ENCODE measurements at places on chromosomes 5 and 9. TPM values are rescaled to one million over a fixed set of nuclear protein-coding genes. Genes with fewer than 3 reads are reported as not detected.

DNA sequence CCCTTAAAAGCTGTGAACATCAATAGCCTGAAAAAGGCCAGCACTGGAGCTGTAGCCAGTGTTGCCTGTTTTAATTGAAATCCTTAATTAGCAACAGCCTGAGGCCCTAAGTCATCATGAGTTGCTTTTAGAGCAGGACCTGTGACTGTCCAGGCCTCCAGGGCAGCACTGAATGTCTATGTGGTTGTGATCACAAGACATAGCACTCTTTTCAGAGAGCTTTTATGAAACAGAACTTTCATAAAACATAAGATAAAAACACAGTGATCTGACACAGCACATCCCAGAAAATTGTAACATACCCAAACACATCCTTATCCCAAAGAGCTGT is 85.5 kb upstream of the MYO10 start:
- no peak for DNase-seq

DNA sequence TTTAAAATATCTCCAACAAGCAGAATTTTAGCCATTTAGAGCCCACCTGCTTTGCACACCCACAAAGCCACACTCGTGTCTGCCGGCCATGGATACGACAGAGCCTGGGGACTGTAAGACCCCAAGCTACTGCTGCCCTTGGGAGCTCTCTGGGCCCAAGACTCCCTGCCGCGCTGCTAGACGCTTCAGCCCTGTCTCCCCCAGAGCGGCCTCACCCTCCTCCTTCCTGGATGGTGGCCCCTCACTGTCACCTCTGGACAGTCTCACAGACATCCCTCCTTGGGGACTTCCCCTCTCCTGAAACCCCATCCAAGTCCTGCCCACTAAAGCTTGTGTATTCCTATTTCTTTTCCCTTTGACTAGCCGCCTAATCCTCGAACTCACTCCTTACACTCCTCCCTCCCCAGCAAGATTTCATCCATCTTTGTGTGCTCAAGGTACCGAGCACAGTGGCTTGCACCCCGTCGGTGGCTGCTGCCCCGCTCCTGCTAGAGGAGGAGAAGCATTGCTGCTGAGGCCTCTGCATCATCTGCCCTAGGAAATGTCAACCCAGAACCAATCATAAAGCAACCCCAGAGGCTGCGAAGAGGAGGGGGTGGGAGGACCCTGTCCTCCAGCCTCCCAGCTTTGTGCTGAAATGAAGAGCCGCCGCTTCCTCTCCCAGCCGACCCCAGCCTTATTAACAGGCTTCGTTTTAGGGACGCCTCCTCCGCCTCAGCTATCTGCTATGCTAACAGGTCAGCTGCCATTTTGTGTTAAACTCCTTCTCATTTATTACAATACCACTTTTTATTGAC is 71.2 kb downstream of the CFAP77 start:
- no peak for DNase-seq

GRCh38 chr5:137446151-137446550 is 53.0 kb downstream of the SPOCK1 start:
- DNase-seq, result no peak

CDKN2B gene
- 28.3 TPM for total RNA-seq
